ENCODE measurements at places on chromosomes 2 and 18.

- peak; percentile 80 for DNase-seq
- no peaks in the 10 kb centered on the region for H3K36me3 ChIP-seq
- H3K4me3 ChIP-seq = no peak overlapping the region
- H3K27me3 ChIP-seq = no peaks in the 10 kb centered on the region
- peak overlapping the region; percentile 88 for H3K27ac ChIP-seq
These were observed 14.7 kb upstream of the ITGB6 start for GRCh38 chr2:160214461-160215445.

GRCh38 chr18:57542812-57543427 lies 43.6 kb downstream of the FECH start:
- H3K36me3 ChIP-seq = no peaks in the 10 kb centered on the region
- no peak overlapping the region for H3K27ac ChIP-seq
- H3K4me3 ChIP-seq = no peak overlapping the region
- no peak for DNase-seq

GRCh38 chr2:197929008-197929885 lies 124.9 kb downstream of the PLCL1 start:
- no peak for DNase-seq
- H3K27ac ChIP-seq = no peak overlapping the region
- no peaks in the 10 kb centered on the region for H3K27me3 ChIP-seq
- H3K4me3 ChIP-seq = no peak overlapping the region
- no peaks in the 10 kb centered on the region for H3K36me3 ChIP-seq

GRCh38 chr18:21452276-21452780 lies 148.2 kb downstream of the ESCO1 start:
- peaks cover 2% of the 10 kb centered on the region for H3K4me1 ChIP-seq
- no peaks in the 10 kb centered on the region for H3K36me3 ChIP-seq
- no peak overlapping the region for H3K4me3 ChIP-seq
- no peak overlapping the region for H3K27ac ChIP-seq
- peak; percentile 10 for DNase-seq
- H3K27me3 ChIP-seq = no peaks in the 10 kb centered on the region

DNA sequence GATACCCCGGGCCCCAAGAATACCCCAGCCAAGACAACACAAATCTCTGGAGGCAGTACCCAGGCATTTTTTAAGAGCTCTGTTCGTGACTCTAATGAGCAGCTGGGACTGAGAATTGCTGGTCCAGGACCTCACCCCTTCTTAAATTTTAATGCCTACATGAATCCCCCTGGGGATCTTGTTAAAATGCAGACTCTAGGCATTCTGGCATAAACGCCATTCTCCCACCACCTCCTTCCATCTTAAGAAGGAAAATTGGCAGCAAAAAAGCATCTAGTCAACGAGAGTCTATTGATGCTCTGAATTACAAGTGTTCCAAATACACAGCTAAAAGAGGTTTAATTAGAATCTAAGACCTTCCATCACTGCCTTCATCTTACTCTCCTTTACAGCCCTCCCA lies 5.0 kb downstream of the CHST10 start:
- no peak overlapping the region for H3K4me3 ChIP-seq
- H3K4me1 ChIP-seq = peaks cover 6% of the 10 kb centered on the region
- peaks cover 7% of the 10 kb centered on the region for H3K36me3 ChIP-seq
- H3K27me3 ChIP-seq = no peaks in the 10 kb centered on the region

DNA sequence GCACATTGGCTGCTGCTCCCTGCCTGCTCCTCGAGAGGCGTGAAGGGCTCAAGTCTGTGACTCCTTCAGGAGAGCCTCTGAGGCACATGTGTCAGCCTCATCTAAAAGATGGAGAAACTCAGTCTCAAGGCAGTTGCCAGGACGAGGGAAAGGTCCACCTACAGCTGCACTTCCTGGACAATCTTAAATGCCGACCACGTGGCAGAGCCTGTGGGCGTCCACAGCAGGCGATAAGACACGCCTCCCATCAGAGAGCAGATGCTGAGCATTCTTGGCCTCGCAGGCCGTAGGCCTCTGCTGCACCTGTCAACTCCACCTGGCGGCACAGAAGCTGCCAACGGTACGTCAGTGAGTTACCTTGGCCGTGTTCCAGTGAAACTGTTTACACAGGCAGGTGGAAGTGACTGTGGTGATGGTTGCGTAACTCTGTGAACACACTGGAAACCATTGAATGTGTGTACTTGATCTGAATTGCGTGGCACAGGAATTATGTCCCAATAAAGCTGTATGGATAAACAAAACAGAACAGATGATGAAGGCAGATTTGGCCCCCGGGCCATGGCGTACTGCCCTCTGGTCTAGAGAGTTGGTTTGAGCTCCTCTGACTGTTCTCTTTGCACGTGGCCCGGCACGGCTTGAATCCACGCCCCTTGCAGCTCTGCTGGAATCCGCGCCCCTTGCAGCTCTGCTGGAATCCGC lies 114.5 kb downstream of the RNF144A start:
- peaks cover 6% of the 10 kb centered on the region for H3K4me1 ChIP-seq
- no peak overlapping the region for H3K27ac ChIP-seq
- no peak overlapping the region for H3K4me3 ChIP-seq
- H3K27me3 ChIP-seq = no peaks in the 10 kb centered on the region
